ENCODE measurements at places on chromosomes 5 and 9.

- DNase-seq = no peak
Observed at GRCh38 chr5:132867046-132867451, 607 bp downstream of the UQCRQ start.

- DNase-seq = no peak
Observed at GRCh38 chr9:87039809-87040392, 92.6 kb upstream of the GAS1 start.

DNA sequence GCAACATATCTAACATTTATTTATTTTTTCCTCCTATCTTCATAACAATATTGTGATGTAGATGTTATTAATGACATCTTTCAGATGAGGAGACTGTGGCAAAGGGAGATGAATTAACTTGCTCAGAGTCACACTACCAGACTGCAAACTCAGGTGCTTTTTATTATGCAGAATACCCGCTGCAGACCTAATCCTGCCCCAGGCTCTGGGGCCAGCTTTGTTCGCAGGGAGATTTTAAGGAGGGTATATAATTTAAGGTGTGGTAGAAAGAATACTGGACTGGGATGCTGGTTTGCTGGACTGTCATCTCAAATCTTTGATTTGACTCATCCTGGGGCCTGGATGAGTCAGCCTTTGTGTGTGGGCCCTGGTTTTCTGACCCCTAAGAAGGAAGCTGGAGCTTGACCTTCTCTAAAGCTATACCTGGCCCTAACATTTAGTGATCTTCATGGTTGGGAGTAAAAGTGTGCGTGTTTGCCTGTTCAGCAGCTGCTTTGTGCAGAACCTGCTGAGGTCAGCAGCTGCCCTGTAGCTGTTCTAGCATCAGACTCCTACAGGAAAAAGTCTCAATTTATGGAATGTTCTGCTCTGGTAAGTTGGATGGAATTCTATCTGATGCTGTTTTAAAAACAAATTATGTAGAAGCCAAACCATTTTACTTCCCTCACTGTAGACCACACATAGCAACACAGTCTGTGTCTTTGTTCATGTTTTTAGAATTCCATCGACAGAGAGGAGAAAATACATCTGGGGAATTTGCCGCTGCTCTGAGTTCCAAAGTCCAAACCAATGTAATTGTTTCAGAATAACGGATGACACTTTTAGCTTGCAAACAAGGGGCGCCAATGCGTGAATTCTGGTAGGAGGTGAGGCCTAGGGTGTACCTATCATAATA, 4.5 kb downstream of the SLC36A1 start:
- DNase-seq = peak; percentile 21

DNA sequence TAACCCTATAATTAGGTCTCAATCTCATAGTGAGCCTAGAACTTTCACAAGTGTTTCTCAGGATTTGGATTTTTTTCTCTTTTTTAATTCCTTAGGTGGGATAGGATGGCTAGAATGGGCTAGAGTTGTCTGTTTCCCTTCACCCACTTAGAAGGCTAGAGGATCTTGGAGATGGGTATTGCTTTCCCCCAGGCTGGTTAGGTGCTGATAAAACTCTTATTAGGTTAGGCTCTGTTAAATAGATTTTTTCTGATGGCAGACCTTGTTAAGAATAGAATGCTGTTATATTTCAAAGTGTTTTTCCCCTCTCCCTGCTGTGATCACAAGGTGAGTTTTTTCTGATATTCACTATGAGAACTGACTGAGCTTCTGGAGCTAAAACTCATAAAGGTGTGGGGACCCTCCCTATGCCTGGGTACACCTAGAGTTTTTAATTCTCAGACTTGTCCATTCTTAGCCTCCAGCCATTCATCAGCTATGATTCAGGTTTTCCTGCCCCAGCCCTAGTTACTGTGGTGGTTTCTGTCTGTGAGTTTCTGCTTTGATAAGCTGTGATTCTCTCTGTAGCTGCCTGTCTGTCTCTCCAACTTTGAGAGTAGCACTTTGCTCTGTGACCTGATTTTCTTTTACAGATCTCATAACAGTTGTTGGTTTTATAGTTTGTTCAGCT, 132.4 kb downstream of the HACD4 start:
- no peak for DNase-seq

DNA sequence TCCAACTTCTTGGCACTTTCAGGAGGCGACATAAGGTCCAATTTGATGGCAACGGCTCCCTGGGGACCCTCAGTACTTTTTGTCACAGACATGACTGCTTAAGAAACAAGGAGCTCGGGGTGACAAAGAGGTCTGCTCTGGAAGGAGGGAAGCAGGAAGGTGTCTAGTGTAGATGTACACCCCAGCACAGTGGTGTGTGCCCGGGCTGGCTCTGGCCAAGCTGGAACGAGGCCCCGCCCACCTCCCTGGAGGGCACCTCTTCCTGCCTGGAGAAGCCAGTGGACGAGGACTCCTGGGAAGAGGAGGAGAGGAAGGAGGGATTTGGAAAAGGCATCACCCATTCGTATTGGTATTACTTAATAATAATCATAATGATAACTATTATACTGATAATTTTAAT, at the start of gene SLC36A2:
Gene SLC36A2 (minus strand): TSS at position 191 of the 400 bp plus-strand sequence. CDS start 99 bp downstream, at position 92.
- DNase-seq = no peak

- no peak for DNase-seq
Observed at GRCh38 chr9:96168882-96169281, 133.1 kb downstream of the HSD17B3 start.

DNA sequence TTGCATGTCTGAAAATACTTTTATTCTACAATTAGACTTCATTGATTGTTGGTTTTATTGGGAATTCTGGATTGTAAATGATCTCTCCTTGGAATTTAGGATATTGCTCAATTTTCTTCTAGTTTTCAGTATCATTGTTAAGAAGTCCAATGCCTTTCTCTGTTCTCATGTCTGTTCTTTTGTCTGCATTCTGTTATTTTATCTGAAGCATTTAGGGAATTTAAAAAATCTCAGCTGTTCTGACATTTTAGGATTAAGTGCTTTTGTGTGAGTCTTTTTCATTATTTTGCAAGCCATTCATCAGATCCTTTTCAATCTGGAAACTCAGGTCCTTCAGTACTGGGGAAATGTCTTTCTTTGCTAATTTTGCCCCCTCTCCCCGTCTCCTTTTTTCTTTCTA, 4.4 kb upstream of the FER start:
- no peak for DNase-seq

DNA sequence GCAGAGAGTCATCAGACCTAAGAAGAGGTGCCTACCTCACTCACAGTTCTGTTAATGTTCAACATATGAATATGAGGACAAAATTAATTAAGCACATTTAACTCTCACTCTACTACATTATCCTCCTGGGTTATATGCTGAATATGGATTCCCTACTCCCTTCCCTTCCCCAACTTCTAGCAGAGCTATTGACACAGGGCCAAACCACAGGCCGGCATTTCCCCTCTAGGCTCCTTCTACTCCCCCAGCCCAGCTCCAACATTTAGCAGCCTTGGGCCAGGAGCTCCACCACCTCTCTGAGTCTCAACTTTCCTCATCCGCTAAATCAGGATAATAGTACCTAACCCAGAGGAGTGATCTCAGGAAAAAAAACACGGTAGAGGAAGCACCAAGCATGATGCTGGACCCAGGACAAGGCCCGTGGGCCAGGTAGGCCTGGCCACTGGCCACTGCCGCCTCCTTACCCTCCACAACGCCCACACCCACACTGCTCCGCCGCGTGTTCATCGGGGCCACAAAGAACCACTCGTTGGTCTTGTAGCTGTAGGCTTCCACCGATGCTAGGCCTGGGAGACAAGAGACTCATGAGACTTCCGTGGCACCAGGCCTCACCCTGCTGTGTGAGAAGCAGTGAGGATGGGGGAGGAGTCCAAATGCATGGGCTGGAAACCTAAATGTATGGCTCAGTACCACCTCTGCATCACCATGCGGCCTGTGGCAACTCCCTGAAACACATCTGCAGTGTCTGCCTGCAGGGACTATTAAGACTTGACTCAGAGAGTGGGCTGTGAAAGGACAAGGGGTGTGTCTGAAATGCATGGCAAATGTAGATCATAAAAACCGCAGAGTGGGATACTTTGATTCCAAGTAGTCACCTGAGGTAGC, 98.8 kb downstream of the KLHL3 start:
- no peak for DNase-seq

GRCh38 chr5:60830581-60831127, 13.4 kb downstream of the ELOVL7 start:
- no peak for DNase-seq

- DNase-seq = no peak
Observed at GRCh38 chr5:142388696-142389095, 63.9 kb upstream of the SPRY4 start.

- no peak for DNase-seq
Observed at GRCh38 chr9:109996936-109997580, 210.9 kb downstream of the C9orf152 start.

DNA sequence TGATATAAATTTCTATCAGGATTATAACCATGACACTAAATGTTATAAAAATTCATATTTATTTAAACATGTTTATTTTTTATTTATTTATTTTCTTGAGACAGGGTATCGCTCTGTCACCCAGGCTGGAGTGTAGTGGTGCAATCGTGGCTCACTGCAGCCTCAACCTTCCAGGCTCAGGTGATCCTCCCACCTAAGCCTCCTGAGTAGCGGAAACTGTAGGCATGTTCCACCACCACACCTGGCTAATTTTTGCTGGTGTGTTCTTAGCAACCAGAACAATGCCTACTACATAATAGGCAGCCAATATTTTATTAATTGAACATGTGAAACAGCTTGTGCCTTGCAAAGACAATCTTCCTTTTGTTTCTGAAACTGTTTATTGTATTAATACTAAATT, 6.5 kb upstream of the PTBP3 start:
- DNase-seq = no peak

DNA sequence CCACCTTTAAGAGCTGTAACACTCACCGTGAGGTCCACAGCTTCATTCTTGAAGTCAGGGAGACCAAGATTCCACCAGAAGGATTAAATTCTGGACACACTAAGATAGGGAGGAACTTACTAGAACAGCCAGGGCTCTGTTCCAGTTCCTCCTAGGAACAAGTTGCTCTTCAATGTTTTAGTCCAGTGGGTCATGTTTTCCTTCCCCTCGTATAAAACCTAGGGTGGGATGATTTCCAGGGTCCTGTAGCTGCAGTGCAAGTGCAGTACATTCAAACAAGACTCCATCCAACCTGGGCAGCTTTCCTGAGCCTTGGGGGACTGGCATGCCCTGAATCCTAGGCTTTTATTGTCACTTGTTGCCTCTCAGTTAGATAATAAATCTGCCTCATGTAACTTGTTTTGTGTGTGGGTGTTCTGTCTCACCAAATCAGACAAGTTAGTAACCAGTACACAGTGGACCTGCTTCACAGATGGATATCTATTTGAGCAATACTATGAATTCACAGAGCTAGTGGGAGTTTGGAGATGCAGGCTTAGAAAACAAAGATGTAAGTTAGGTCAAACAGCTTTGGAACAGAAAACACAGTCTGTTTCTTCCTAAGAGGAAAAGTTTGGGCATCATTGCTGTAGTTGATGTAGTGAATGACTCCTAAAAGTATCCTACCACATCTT, 405.6 kb downstream of the GABRG2 start:
- no peak for DNase-seq

GRCh38 chr9:16371306-16371705, 499.2 kb downstream of the BNC2 start:
- peak; percentile 61 for DNase-seq

GRCh38 chr5:39473156-39473775, 48.5 kb upstream of the DAB2 start:
- no peak for DNase-seq

DNA sequence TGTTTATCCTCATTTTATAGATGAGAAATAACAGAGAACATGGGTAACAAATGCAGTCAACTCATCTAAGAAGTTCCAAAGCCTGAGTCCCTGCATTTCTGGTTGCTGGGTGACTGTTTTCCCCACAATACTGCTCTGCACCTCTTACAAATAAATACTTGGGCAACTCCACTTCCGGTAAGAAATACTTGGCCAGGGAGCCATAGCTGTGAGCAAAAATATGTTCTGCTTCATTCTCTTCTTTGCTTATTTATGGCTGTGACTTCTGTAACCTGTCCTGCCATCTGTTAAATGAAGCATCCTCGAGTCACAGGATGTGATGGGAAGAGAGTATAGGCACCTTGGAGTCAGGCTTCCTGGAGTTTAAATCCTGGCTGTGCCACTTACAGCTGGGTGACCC, 49.9 kb downstream of the GDNF start:
- peak; percentile 70 for DNase-seq

All from RCC 7860 (cell line).